Spleen (tissue), 13 donors: ENCODE measurements at places on chromosomes 4 and X.
A peak's percentile ranks its signal among the peaks of the same experiment; 100 is the strongest.

GRCh38 chr4:3747581-3747904, 18.6 kb upstream of the ADRA2C start:
- H3K4me3 ChIP-seq: no peak overlapping the region
- peaks cover 11% of the 10 kb centered on the region for H3K27me3 ChIP-seq
- no peaks in the 10 kb centered on the region for H3K4me1 ChIP-seq
- no peak for DNase-seq
- H3K36me3 ChIP-seq: no peaks in the 10 kb centered on the region

- H3K4me3 ChIP-seq: no peak overlapping the region
- DNase-seq: no peak
- H3K27me3 ChIP-seq: no peaks in the 10 kb centered on the region
These were observed 25.2 kb downstream of the PPP1R2C start for GRCh38 chrX:42752730-42753129.

DNA sequence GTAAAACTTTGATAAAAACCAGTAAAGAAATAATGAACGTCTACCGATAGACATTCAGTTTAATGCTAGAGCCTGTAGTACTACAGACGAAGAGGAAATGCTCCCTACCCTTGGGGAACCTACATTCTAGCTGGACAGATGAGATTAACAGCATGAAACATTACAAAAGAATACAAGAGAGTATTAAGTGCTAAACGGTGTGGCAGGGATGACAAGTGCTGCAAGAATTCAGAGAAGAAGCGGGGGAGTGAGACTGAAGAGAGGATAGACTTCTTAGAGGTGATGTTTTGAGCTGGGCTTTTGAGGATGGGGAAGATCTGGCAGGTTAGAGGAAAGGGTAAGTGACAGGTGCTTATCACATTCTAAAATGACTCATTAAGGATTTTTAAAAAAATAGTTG, 52.6 kb upstream of the ESX1 start:
- no peak for DNase-seq
- H3K27ac ChIP-seq: no peak overlapping the region
- H3K36me3 ChIP-seq: no peaks in the 10 kb centered on the region
- no peak overlapping the region for H3K4me3 ChIP-seq
- no peaks in the 10 kb centered on the region for H3K4me1 ChIP-seq
- H3K27me3 ChIP-seq: no peaks in the 10 kb centered on the region

DNA sequence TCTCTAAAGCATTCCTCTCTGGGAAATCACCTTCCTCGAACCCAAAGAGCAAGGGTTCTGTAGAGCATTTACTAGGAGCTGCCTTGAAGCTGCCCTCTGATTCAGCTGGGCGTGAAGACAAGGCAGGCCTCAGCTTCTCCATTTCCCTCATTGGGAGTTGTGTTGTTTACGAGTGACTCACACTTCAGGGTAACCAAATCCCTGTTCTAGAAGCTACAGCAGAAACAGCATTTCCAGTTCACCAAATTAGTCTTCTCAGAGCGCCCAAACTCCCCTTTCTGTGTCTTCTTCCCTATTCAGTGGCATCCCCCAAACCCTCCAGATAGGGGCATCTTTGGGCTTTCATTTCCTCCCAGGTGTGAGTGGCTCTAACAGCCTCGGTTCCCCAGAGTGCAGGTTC, 863 bp upstream of the XPNPEP2 start:
- no peaks in the 10 kb centered on the region for H3K36me3 ChIP-seq
- no peak overlapping the region for H3K4me3 ChIP-seq
- H3K27ac ChIP-seq: no peak overlapping the region
- no peak for DNase-seq
- H3K27me3 ChIP-seq: no peaks in the 10 kb centered on the region
- no peaks in the 10 kb centered on the region for H3K4me1 ChIP-seq

DNA sequence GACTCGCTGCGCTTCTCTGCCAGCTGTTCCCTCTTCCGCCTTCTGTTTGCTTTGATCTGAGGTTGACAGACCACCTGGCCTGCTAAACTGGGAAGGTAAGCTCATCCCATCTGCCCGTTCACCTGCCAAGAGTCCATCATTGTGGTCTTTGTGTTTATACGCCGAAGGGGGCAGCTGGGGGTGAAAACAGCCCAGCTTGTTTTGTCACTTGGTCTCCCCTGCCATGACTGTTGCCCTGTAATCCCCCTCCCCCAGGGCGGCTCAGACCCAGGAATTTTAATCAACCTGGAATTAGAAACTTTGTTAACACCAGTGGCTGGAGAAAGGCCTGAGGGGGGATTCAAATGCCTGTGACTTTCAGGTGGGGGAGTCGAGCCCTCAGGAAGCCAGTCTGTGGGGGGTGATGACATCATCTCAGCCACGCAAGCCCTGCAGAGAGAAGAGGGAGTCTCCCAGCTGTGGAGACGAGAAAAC, 333.3 kb downstream of the BCOR start:
- DNase-seq: no peak
- no peaks in the 10 kb centered on the region for H3K36me3 ChIP-seq
- no peak overlapping the region for H3K4me3 ChIP-seq
- H3K27ac ChIP-seq: no peak overlapping the region

- no peaks in the 10 kb centered on the region for H3K36me3 ChIP-seq
- no peak overlapping the region for H3K27ac ChIP-seq
- no peak overlapping the region for H3K4me3 ChIP-seq
- H3K27me3 ChIP-seq: no peaks in the 10 kb centered on the region
- DNase-seq: no peak
These were observed 23.4 kb upstream of the ZNF518B start for GRCh38 chr4:10480616-10481015.

DNA sequence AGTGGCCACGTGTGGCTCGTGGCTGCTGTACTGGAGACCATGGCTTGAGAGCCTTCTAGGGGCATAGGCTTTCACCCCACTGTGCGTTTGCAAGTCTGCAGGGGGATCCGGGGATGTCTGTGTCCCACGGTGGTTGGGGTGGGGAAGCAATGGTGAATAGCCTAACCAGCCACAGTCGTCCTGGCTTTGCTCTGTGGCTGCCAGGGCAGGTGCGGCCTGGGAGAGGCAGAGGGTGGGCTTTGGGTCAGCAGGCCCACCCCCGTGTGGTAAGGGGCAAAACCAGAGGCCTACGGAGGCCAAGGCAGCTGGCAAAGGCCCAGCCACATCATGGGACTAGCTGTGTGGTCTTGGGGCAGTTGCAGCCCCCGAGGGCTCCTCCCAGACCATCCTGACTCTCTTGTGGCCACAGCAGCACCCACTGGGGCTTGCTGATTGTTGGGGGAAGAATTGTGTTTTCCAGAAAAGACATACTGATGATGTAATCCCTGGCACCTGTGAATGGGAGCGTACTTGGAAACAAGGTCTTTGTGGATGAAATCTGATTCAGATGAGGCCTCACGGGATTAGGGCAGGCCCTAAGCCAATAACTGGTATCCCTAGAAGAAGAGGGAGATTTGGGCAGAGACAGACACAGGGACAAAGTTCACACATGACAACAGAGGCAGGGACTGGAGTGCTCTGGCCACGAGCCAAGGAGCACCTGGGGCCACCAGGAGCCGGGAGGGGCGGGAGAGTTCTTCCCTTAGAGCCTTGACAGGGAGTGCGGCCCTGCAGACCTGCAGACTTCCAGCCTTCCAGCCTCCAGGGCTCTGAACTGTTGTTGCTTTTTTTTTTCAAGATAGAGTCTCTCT, 2.9 kb downstream of the CPZ start:
- no peak for DNase-seq
- no peaks in the 10 kb centered on the region for H3K4me1 ChIP-seq
- no peak overlapping the region for H3K27ac ChIP-seq
- H3K27me3 ChIP-seq: peaks cover 15% of the 10 kb centered on the region
- H3K36me3 ChIP-seq: no peaks in the 10 kb centered on the region
- H3K4me3 ChIP-seq: no peak overlapping the region

DNA sequence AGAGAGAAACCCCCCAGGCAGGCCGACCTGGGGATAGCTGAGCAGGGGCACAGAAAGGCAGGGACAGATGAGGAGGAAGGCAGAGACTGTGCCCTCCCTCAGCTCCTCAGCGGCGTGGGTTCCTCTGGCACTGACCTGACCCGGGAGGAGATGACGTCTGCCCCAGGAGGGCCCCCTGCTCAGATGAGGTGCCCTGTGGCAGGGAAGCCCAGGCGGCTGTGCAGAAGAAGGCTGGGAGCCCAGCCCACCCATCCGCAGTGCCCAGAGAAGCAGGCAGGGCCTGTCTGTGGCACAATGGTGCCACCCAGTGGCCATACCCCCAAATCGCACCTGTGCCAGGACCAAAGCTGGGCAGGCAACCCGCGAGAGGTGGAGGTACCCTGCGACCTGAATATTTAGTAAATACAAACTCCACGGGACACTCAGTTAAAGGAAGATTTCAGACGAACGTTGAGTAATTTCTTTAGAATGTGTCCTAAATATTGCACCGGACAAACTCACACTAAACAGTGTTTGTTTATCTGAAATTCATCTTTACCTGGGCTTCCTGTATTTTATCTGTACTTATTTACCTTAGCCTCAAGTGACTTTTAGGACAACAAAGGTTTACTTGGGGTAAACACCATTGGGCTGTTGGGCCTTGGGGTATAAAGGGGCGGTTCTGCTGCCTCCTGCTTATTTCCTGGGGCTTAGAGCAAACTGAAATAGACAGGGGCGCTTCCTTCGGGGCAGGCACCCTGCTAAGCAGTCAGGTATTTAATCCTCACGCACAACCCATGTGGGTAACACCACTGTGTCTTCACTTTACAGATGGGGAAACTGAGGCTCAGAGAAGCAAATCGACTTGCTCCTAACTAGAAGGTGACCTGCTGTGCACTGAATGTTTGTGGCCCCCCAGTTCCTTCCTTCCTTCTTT, 46.5 kb upstream of the HMX1 start:
- no peaks in the 10 kb centered on the region for H3K36me3 ChIP-seq
- DNase-seq: peak; percentile 86
- no peak overlapping the region for H3K4me3 ChIP-seq
- no peaks in the 10 kb centered on the region for H3K27me3 ChIP-seq
- no peaks in the 10 kb centered on the region for H3K4me1 ChIP-seq

GRCh38 chr4:189974056-189974455, 33.4 kb downstream of the FRG1 start:
- no peak overlapping the region for H3K4me3 ChIP-seq
- no peak overlapping the region for H3K27ac ChIP-seq
- no peaks in the 10 kb centered on the region for H3K27me3 ChIP-seq
- no peak for DNase-seq
- no peaks in the 10 kb centered on the region for H3K36me3 ChIP-seq

GRCh38 chr4:184805462-184806228, 20.1 kb downstream of the ACSL1 start:
- peak; percentile 86 for DNase-seq
- H3K4me1 ChIP-seq: peaks cover 44% of the 10 kb centered on the region
- H3K27ac ChIP-seq: peak overlapping the region; percentile 41
- peaks cover 7% of the 10 kb centered on the region for H3K36me3 ChIP-seq
- H3K27me3 ChIP-seq: no peaks in the 10 kb centered on the region

GRCh38 chr4:76611616-76612207, 176.7 kb downstream of the SHROOM3 start:
- H3K4me1 ChIP-seq: no peaks in the 10 kb centered on the region
- H3K27me3 ChIP-seq: no peaks in the 10 kb centered on the region
- no peak overlapping the region for H3K4me3 ChIP-seq
- DNase-seq: no peak
- H3K27ac ChIP-seq: no peak overlapping the region

DNA sequence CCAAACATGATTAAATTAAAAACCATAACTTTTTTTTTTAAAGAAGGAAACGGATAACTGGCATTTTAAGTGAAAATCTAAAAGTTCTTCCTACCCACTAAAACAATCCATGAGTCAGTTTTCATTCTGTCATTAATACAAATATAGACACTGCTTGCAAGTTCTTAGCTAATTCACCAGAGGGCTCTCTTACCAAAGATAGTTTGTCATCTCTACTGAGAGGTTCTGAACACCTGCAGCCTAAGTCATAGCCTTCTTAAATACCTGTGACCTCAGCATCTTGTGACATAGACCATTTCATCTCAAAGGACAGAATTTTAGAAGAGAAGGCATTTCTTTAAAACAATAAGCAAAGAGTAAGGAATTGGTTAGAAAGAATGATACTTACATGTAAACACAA, 65.3 kb upstream of the FAM120C start:
- no peak overlapping the region for H3K4me3 ChIP-seq
- H3K27me3 ChIP-seq: no peaks in the 10 kb centered on the region
- no peaks in the 10 kb centered on the region for H3K36me3 ChIP-seq
- no peak overlapping the region for H3K27ac ChIP-seq
- H3K4me1 ChIP-seq: no peaks in the 10 kb centered on the region

GRCh38 chr4:118756958-118757357, 71.8 kb downstream of the METTL14 start:
- no peaks in the 10 kb centered on the region for H3K27me3 ChIP-seq
- no peak for DNase-seq
- no peak overlapping the region for H3K4me3 ChIP-seq
- no peak overlapping the region for H3K27ac ChIP-seq
- peaks cover 14% of the 10 kb centered on the region for H3K4me1 ChIP-seq

DNA sequence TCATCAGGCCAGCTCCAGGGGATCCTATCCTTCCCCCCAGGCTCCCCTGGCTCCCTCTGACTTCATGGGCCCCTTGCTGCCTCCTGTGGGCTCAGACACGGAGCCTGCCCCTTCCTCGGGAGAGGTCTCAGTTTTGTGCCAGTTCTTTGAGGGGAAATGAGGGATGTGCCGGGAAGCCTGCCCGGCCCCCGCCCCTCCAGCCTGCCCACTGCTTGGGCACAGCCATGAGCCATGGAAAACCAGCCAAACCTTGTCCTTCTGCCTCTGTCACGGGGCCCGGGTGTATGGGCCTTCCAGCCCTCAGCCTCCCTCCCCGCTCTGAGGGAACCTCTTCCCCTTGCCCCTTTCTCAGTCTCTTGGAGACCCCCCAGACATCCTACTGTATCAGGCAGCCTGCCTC, 6.8 kb downstream of the BGN start:
- H3K36me3 ChIP-seq: no peaks in the 10 kb centered on the region
- no peaks in the 10 kb centered on the region for H3K27me3 ChIP-seq
- no peak overlapping the region for H3K27ac ChIP-seq
- H3K4me1 ChIP-seq: no peaks in the 10 kb centered on the region
- no peak for DNase-seq
- no peak overlapping the region for H3K4me3 ChIP-seq

- H3K4me1 ChIP-seq: no peaks in the 10 kb centered on the region
- DNase-seq: no peak
- no peak overlapping the region for H3K4me3 ChIP-seq
- no peaks in the 10 kb centered on the region for H3K27me3 ChIP-seq
- H3K36me3 ChIP-seq: no peaks in the 10 kb centered on the region
These were observed 120.2 kb downstream of the BMPR1B start for GRCh38 chr4:94877973-94878372.

DNA sequence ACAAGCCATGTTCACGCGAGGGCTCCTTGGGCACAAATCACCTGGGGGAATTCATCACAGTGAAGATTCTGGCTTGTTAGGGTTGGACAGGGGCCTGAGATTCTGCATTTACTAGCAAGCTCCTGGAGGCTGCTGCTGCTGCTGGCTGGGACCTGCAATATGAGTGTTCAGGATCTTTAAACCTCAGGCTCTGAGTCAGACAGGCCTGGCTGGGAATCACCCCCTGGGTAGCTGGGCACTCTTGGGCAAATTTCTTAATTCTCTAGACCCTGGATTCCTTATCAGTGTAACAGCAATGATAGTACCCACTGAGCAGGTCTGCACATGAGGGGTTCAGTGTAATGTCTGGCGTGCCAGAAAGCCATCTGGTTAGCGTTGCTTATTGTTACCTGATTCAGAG, 101.5 kb downstream of the DHX15 start:
- no peaks in the 10 kb centered on the region for H3K36me3 ChIP-seq
- no peak overlapping the region for H3K27ac ChIP-seq
